ENCODE measurements at places on chromosomes 2 and 18.

DNA sequence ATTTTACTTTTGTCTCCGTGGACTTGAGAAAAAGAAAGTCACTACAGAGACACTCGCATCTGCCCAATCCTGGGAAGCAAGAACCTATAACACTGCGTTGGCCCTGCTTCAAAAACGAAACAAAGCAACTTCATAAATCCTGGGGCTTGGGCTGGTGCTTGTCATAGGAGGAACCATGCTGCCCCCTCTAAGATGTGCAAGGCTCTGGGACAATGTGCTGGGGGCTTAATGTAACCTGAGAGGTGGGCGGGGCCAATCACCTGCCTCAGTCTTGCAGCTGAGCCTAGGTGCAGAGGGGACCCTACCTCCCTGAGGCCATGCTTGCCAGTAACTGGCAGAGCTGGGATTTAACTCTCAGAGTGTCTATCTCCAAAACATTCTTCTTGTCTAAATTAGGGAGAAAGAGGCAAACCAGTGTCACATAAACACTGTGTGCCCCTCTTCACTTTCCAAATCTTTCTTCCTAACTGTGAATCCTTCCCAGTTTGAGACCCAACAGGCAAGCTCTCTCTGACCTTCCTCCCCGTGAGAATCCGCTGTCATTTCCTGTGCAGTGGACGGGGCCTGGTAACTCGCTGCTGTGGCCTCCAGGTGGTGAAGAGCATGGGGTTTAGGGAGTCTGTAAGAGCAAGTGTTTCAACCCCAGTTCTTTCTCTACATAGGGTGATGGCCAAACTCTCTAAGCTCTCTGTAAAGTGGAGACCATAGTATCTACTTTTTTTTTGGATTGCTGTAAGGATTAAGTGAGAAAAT lies 115.1 kb downstream of the ACKR3 start:
- DNase-seq, result no peak
- H3K4me3 ChIP-seq, result no peak overlapping the region
- no peaks in the 10 kb centered on the region for H3K4me1 ChIP-seq
- H3K27ac ChIP-seq, result no peak overlapping the region

- no peak overlapping the region for H3K4me3 ChIP-seq
- peaks cover 18% of the 10 kb centered on the region for H3K4me1 ChIP-seq
- no peaks in the 10 kb centered on the region for H3K36me3 ChIP-seq
- no peaks in the 10 kb centered on the region for H3K27me3 ChIP-seq
These were observed 8.8 kb upstream of the THADA start for GRCh38 chr2:43604674-43605073.

DNA sequence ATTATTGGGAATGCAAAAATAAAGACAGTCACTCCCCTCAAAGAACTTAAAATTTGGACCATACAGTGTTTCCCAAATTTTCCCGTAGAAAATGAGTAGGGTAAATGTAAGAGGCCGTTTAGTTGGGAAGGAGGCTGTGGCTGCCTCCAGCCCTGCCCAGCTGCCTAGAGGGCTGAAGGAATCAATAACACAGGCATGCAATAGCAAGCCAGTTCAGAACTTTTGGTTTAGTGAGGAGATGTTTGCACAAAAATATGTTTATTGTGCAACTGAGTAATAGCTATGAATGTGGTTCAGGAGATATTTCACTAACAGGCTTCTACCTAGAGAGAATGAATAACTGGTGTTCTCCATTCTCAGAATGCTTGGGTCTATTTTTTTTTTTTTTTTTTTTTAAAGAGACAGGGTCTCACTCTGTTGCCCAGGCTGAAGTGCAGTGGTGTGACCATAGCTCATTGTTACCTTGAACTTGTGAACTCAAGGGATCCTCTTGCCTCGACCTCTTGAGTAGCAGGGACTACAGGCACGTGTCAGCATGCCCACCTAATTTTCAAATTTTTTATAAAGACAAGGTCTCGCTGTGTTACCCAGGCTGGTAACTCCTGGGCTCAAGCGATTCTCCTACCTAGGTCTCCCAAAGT lies 23.6 kb downstream of the UGP2 start:
- H3K36me3 ChIP-seq, result peaks cover 67% of the 10 kb centered on the region
- peak overlapping the region; percentile 17 for H3K4me3 ChIP-seq
- DNase-seq, result no peak
- H3K27me3 ChIP-seq, result no peaks in the 10 kb centered on the region
- H3K27ac ChIP-seq, result peak overlapping the region; percentile 22

- no peak for DNase-seq
- H3K4me3 ChIP-seq, result no peak overlapping the region
- H3K36me3 ChIP-seq, result no peaks in the 10 kb centered on the region
- no peak overlapping the region for H3K27ac ChIP-seq
- no peaks in the 10 kb centered on the region for H3K27me3 ChIP-seq
These were observed 259.3 kb downstream of the SOX11 start for GRCh38 chr2:5951471-5951870.

- DNase-seq, result no peak
- peaks cover 42% of the 10 kb centered on the region for H3K27me3 ChIP-seq
- no peak overlapping the region for H3K27ac ChIP-seq
- no peaks in the 10 kb centered on the region for H3K36me3 ChIP-seq
- peaks cover 9% of the 10 kb centered on the region for H3K4me1 ChIP-seq
- H3K4me3 ChIP-seq, result no peak overlapping the region
These were observed 32.9 kb upstream of the CCDC93 start for GRCh38 chr2:118046634-118047210.

DNA sequence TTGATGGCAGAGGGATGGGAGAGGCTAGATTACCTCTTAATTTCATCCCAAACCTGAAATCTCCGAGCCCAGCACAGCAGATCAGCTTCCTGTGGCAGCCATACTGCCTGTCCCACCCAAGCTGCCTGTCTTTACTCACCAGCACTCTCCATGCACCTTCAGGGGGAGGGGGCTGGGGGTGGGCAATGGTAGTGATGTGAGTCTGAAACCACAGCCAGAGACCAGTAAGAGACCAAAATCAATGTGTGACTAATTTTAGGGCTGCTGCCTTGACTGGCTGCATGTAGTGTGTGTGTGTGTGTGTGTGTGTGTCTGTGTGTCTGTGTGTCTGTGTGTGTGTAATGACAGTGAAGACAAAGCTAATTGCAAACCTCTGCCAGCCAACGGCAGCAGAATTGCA lies 11.7 kb upstream of the TEX261 start:
- no peaks in the 10 kb centered on the region for H3K36me3 ChIP-seq
- DNase-seq, result no peak
- H3K27ac ChIP-seq, result no peak overlapping the region
- H3K4me3 ChIP-seq, result no peak overlapping the region

DNA sequence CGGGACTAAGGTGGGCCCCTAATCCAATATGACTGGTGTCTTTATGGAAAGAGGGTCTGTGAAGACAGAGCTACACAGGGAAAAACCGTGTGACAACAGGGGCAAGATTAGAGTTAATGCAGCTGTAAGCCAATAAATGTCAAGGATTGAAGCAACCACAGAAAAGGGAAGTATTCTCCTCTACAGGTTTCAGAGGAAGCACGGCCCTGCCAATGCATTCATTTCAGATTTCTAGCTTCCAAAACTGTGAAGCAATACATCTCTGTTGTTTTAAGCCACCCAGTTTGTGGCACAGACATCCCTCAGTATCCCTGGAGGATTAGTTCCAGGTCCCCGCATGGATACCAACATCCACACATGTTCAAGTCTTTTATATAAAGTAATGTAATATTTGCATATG lies 48.8 kb downstream of the SPP2 start:
- peaks cover 35% of the 10 kb centered on the region for H3K4me1 ChIP-seq
- no peaks in the 10 kb centered on the region for H3K36me3 ChIP-seq
- H3K4me3 ChIP-seq, result no peak overlapping the region
- DNase-seq, result no peak
- H3K27ac ChIP-seq, result no peak overlapping the region

DNA sequence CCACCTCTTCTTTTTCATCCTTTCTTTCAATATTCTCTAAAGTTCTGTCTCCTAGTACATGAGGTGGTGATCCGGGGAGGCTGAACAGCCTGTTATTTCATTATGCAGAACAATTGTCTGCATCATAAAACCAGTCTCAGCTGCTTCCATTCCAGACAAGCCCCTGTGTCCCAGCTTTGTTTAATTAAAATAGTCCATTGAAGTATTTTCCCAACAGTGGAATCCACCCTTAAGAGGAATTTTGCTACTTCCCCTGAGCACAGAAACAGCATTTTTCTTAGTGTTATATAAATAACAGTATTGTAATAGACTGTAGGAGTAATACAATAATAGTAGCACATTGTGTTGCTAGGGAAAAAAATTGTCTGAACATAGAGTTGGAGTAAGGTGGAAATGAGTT lies 395.4 kb upstream of the TCF4 start:
- no peaks in the 10 kb centered on the region for H3K36me3 ChIP-seq
- DNase-seq, result no peak
- no peaks in the 10 kb centered on the region for H3K27me3 ChIP-seq
- H3K4me3 ChIP-seq, result no peak overlapping the region
- no peak overlapping the region for H3K27ac ChIP-seq

DNA sequence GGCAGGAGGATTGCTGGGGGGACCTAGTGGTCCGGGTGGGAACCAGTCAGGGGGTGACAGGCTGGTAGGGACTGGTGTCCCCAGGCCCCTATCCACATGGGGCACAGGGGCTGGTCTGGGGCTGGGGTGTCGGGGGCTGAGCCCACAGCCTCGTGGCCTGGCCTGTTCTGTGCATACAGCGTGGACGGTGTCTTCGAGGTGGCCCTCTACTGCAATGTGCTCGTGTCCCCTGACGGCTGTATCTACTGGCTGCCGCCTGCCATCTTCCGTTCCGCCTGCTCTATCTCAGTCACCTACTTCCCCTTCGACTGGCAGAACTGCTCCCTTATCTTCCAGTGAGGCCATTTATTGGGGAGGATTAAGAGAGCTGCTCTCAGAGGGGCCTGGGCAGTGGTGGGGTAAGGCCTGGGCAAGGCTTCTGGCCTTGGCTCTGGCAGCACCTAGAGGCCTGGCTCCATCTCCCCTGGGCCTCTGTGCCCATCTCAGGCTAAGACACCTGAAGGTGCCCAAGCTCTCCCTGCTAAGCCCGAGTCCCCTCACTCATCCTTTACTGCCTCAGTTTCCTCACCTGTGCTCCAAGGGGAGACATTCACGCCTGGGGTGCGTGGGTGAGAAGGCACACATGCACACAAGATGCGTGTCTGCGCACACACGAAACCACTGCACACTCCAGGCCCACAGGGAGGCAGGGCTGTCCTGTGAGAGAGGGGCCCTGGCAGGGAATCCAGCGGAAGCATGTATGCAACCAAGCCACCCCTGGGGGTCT lies 1.9 kb downstream of the CHRNG start:
- no peak overlapping the region for H3K27ac ChIP-seq
- H3K27me3 ChIP-seq, result peaks cover 7% of the 10 kb centered on the region
- no peak overlapping the region for H3K4me3 ChIP-seq
- no peak for DNase-seq
- peaks cover 1% of the 10 kb centered on the region for H3K36me3 ChIP-seq
- H3K4me1 ChIP-seq, result peaks cover 1% of the 10 kb centered on the region

DNA sequence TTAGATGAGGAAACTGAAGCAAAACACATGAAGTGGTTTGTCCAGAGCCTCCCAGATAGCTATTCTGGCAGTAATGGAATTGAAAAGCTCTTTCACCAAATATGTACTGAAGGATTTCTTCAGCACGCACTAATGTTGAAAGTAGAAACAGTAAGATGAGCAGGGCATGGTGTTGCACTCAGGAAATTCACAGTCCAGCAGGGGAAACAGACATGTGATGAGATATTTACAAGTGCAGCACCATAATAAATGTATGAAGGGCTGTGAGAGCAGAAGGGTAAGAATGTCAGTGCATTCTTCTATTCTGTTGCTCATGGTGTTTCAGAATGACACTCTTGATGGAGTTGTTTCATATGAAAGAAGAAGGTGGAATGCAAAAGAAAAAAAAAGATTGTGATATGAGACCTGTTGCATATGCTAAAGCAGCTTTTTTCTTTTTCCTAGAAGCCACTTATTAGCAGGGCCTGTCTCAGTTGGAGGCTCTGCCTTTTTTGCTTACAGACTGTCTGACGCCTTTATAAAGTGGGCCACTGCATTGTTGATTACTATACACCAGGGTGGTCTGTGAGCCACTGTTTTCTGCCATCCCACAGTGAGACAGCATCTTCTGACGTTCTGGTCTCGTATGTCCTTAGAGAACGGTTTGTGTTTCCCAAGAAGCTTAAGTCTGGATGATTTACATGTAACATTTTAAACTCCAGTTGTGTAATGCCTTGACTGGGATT lies 516.9 kb downstream of the ARHGAP15 start:
- peaks cover 66% of the 10 kb centered on the region for H3K36me3 ChIP-seq
- DNase-seq, result no peak
- H3K4me3 ChIP-seq, result no peak overlapping the region
- no peak overlapping the region for H3K27ac ChIP-seq
- no peaks in the 10 kb centered on the region for H3K4me1 ChIP-seq
- H3K27me3 ChIP-seq, result no peaks in the 10 kb centered on the region

DNA sequence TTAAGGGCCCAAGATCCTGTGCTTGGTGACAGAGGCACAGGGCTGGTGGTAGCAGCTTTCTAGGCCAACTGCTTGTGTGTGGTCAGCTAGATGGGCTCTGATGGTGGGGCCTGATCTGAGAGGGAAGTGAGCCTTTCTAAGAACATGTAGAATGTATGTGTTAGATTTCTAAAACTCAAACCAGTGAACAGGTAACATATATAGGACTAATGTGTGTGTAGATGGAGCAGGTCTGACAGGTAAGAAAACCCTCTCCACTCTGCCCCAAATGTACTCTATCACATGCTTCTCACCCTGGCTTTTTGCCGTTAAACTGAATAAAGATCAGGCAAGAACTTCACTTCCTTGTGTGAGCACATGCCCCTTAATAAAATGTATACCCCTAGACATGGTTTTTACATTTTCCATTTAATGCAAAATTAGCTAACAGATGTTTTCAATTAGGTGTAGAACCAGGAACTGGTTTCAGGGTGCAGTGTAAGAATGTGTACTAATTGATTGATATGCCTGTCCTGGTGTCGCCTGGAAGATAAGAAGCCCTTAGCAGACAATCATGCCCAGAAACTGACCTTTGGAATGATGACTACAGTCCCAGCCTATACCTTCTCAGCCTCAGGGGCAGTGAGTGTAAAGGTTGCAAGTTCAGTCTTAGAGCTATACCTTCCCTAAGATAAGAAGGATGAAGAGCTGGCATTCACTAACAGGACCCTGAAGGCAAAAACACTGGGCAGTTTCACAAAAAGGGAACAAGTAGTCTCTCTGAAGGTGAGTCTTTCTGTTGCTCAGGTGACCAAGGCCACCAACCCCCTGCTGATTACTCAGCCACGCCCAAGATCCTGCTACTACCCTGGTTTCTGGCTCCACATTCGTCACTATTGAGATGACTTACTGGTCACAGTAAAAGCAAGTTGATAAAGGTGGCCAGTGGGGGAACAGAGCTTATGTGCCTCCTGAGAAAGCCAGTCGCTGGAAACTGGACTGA lies 71.2 kb downstream of the SPATS2L start:
- no peak overlapping the region for H3K27ac ChIP-seq
- peaks cover 71% of the 10 kb centered on the region for H3K4me1 ChIP-seq
- no peak overlapping the region for H3K4me3 ChIP-seq
- peaks cover 10% of the 10 kb centered on the region for H3K36me3 ChIP-seq

- no peak for DNase-seq
- H3K4me3 ChIP-seq, result no peak overlapping the region
- peaks cover 4% of the 10 kb centered on the region for H3K4me1 ChIP-seq
- H3K36me3 ChIP-seq, result no peaks in the 10 kb centered on the region
These were observed 1.7 kb downstream of the SCN1A start for GRCh38 chr2:166126007-166126639.

Data from activated T-helper 2 cell treated with anti-CD3 and anti-CD28 coated beads, Interferon-gamma antibody, Interleukin-2, Interleukin-4, amounts not matched to agents 10 μg/mL and 5 μg/mL and 100 μg/mL, durations not matched to agents 14 hours and 24 hours and 36 hours (primary cell).